HuH-7 (cell line): ENCODE measurements at places on chromosomes 3 and 15.

DNA sequence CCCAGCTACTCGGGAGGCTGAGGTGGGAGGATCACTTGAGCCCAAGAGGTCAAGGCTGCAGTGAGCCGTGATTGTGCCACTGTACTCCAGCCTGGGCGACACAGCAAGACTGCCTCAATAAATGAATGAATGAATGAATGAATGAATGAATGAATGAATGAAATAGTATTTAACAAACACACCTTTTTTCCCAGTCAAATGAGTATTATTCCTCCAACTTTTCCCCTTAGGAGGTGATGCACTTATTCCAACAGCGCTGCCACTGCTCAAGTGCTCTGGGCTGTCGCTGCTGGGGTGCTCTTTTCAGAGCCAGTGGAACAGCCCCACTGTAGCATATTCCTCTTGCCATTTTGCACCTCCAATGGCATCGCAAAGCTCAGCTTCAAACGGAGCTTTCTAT is 66.8 kb upstream of the RAD18 start:
- no peak for DNase-seq

DNA sequence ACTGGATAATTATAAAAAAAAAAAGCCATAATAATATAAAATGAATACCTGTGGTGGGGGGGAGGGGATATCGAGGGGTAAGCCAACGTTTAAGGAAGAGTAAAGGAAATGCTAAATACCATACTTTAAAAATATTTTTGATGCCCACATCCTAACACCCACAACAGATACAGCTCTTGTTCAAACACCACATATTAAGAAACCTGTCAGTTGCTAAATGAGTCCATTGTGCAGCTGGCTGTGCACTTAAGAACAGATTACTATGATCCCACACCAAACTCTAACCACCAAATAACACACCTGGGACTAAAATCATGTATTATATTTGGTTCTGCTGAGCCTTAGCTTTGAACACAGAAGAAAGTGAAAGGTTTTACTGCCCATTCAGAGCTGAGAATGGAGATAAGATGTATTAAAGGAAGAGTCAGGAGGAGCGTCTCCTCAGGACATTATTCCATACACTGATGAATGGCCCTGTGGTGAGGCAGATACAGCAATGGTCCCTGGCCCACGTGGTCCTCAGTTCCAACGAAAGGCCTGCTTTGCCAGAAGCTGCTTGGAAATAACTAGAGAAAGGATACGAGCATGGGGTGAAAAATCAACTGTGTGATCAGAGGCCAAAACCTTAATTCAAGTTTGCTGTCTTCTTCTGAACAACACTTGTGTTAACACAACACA is 515.4 kb downstream of the FOXP1 start:
- DNase-seq = no peak

DNA sequence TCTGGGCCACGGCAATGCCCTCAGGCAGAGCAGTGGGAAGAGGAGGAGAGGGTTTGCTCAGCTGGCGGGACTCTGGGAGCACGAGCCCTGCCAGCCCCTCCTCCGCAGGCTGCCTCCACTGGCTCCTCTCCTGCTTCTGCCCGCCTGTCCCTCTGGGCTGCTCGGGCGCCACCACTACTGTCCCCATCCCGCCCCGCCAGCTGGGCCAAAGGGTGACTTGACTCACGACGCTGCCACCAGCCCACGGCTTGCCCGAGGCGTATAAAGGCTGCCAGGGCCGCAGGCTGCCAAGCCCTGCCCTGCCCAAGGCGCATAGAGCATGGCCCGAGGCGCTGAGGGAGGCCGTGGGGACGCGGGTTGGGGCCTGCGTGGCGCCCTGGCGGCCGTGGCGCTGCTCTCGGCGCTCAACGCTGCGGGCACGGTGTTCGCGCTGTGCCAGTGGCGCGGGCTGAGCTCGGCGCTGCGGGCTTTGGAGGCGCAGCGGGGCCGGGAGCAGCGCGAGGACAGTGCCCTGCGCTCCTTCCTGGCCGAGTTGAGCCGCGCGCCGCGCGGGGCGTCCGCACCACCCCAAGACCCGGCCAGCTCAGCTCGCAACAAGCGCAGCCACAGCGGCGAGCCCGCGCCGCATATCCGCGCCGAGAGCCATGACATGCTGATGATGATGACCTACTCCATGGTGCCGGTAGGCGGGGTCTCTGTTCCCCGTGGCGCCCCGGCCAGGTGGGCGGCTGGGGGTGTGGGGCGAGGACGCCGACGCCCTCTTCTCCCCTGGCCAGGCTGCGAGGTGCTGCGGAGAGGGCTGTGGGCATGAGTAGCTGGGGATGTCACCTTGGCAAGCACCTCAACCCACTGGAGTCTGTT is at the start of gene GLDN:
Gene GLDN (plus strand): TSS at position 290 of the 861 bp plus-strand sequence. CDS start 30 bp downstream, at position 320.
- no peak for DNase-seq

DNA sequence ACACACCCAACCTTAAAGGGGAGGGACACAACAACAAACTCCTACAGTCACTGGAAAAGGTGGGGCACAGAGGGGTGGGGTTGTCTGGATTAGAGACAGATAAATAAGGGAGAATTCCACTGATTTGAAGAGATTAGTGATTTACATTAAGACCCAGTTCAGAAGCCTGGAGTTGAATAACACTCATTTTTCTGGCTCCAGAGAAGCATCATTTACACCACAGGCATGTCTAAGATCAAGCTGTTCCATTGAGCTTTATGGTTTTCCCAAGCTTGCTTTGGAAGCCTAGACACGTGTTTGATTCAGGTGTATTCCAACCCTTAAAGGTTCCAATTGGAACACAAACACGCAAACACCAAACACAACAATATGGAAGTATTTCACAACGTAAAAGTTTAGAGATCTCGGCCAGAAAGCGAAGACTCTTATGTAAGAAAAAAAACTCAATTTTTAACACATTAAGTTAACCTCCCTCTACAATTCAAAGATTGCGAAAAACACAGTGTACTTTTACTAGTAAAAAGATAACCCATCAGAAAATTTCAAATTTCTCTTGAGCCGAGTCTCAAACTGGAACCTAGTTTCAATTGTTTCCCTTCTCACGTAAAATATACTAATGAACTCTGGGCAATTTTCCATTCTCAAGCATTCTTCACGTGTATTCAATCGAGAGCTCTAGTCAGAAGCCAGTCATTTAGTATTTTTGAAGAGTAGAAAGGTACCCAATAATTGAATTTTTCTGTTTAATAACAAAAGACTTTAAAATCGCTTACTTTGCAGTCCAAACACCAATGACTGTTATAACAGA is 2.1 kb downstream of the TRA2B start:
- no peak for DNase-seq

DNA sequence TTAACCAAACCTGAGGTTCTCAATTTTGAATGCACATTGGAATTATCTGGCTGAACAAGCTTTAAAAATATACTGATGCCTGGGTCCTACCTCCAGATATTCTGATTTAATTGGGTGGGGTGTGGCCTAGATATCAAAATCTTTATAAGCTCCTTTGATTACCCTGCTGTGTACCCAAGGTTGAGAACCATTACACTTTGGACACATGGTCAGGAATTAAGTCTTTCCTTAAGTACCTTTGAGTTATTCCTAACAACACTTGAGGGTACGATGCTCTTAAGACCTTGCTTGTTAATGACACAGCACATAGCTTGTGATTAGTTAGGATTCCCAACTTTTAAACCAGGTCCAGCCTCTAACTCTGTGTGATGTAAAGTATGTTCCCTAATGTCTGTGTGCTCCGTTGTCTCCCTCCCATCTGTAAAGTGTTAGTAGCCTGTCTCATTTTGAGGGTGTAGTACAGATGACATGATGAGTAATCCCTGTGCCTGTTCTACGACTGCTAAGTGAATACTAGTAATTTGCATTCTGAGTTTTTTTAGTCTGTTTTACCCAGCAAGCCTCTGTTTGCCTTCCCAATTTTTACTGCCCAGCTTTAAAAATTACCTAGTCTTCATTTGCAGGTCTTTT is 154.9 kb downstream of the KLHL25 start:
- DNase-seq = no peak

- no peak for DNase-seq
These were observed 38.8 kb upstream of the SPTBN5 start for GRCh38 chr15:41932511-41933289.

- DNase-seq = no peak
These were observed 31.2 kb downstream of the PCSK6 start for GRCh38 chr15:101458158-101458900.

- peak; percentile 72 for DNase-seq
These were observed 6.1 kb downstream of the GRAMD1C start for GRCh38 chr3:113844622-113845222.
